ENCODE measurements at places on chromosomes 3 and 15.

GRCh38 chr3:42490243-42490642 is 12.2 kb upstream of the VIPR1 start:
- no peak for DNase-seq

DNA sequence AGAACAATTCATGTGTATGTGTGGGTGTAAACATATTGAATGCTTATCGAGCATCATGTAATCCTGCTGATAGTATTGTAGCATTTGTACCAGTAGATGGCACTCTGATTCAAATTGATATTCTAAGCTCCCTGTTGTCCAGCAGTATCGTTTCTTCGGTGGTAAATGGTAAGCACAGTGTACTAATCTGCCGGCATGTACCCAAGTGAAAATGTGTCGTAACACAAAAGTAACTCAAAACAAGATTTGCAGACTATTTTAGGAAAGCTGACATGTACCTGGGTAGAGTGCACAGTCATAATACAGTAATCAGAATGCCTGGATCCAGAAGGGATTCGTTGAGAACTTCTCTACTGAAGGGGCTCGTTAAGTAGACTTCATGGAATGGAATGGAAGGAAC is 31.7 kb upstream of the MNS1 start:
- peak; percentile 43 for DNase-seq

DNA sequence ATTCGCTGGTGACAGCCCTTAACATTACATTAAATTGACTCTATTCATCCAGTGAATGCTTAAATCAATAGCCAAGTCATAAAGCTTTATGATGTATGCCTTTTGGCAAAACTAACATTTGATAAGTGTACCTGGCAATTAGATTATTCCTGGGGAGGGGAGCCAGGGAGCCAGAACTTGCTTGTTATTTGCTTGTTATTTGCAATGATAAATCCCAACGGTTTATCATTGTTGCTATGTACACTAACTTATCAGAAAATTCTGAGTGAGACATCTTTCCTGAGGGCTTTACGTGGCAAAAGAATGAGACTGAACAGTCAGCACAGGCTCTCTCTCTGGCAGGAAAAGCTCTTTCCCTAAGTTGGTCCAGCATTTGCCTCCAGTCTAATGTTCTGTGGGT is 35.8 kb upstream of the FBN1 start:
- no peak for DNase-seq

DNA sequence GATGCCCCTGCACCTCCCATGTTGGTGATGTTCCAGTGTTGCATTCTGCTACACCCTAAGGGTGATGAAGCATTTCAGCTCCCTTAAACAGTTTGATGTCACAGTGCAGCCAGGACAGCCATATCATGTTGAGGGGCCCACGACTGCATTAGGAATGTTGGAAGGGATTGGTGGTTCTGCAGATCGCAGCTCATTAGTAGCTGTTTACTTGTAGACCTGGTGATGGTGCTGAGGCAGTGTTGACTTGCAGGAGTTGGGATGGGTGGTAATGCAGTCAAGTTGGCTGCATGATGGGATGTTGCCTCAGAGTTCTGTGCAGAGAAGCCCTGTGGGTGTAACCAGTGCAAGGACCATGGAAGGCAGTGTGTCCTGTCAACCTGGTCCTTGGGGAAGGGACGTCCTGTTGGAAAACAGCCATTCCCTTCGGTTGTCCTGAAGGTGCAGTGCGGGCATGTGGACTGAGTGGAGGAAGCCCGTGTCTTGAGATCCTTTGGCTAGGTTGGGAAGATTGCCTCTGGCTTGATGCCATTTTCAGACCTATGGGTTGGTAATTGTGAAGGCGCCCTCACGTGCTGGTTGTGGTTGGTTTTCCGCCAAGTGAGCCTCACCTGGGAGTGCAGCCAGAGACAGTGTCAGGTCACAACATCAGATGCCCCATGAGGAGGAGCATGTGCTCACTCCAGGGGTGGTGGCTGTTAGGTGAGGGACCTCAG is 100.7 kb downstream of the SNRPN start:
- no peak for DNase-seq

DNA sequence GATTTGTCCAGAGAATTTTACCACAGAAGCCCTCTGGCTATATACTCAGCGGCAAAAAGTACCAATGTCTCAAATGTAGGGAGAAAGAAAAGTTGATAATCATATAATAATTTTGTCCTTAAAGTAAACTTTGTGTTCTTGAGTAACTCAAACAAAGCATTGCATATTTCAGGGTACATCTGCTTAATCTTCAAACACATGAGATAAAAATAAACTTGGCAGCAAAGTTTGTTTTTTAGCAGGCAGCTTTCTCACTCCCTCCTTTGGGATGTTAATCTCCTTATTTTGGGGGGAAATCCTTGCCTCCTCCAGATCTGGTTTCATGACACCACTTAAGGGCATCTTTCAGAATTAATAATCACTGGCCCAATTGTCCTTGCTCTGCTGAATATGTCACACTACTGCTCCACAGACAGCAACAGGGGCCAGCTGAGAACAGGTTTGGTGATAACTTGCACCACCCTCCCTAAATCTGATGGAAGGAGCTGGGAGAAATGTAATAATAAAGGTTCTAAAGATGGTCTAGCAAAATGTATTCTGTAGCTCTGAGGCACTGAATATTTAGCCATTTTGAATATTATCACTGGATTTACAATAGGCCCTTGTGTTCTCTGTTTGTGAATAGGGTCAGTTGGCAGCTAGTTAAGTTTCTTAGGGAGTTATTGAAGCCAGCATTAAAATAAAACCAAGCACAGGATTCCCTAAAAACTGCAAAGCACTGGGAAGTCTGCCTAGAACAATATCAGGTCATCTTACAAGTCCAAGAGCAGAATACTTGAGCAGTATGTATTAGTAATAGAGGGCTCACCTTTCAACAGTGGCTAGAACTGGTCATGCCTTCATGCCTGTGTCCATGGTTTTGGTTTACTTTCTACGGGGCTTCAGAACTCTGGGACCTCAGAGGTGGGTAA is 79.2 kb downstream of the EFL1 start:
- no peak for DNase-seq

DNA sequence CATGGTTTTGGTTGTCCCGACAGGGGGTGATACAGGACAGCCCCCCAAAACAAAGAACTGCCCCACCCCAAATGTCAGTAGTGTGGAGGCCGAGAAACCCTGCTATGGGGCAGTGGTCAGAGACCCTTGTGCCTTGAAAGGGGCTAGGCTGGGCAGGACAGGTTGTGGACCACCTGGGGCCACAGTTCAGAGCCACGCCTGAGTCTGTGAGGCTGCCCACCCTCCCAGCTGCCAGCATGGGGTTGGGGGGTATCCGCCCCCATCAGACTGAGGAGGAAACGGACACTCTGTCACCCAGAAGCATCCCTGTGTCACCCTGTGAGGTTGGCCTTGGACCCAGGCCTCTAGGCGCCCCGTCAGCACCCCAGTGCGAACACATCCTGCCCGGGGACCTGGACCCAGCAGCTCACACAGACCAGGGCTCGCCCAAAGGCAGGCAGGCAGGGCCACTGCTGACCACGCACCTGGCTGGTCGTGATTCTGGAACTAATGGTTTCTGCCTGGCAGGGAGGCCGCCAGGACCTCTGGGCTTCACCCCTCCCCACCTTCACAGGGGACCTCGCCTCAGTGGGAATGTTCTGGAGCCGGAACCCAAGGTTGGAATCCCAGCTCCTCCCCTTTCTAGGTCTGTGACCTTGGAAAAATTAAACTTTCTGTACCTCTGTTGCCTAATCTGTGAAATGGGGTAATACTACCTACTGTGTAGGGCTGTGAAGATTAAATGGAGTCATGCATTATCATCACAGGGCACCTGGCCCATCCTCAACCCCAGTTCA is 1.4 kb downstream of the SLC41A3 start:
- DNase-seq, result no peak

GRCh38 chr3:25817638-25818037 is 27.7 kb downstream of the OXSM start:
- no peak for DNase-seq

GRCh38 chr3:2420919-2421318 is 322.3 kb downstream of the CNTN4 start:
- DNase-seq, result no peak

- DNase-seq, result no peak
These were observed 32.0 kb upstream of the ZNF445 start for GRCh38 chr3:44509393-44509921.

GRCh38 chr3:16171825-16172224 is 2.7 kb upstream of the GALNT15 start:
- DNase-seq, result no peak

DNA sequence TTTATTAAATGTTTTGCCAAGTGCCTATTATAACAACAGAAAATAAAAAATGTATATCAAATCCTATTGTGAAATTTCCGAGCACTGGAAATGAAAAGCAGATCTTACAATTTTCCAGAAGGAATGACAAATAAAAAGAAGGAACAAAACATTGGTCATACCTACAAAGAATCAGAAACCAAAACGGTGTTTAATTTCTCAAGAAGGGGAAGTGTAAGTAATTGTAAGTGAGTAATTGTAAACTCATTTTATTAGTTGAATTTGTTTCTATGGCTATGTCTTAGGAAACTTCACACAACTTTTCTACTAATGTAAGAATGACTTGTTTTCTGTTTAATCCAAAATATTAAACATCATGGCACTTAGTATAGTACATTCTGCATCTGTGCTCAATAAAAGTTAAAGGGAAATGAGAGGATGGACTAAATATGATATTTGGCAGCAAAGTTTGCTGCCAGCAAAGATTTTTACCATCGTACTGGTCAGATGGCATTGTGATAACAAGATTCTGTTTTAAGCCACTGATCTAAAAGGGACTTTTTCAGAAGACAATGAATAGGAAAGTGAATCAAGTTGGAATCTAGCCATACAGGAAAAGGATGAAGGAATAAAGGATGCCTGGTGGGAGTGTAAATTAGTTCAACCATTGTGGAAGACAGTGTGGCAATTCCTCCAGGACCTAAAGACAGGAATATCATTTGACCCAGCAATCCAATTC is 232.4 kb downstream of the NFKBIZ start:
- no peak for DNase-seq

DNA sequence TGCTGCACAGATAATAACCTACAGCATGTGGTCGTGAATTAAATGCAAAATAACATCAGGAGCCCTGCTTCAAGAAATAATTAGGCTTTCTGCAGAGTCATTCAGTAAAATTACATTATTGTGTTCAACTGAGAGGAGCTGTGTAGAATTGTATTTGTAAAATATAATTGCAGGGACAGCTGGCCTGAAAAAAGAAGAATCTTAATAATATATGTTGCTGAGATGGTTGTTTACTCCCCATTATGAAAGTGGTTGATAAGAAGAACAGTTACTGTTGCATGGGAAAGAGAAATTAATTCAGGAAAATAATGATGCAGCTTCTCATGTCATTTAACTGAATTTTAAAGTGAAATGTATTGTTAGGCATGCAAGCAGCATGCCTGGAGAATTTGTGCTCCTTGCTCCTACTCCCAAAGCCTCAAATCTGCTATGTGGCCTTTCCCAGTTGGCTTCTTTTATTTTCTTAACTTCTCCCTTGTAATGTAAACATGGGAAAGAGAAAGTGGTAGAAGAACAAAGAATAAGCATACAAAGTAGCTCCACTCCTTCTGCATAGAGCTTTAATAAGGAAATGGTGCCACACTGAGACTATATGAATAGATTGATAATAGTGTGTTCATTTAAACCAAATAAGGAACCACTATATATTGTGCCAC is 100.1 kb downstream of the VGLL3 start:
- DNase-seq, result no peak

GRCh38 chr15:32834156-32834555 is 116.4 kb downstream of the GREM1 start:
- DNase-seq, result no peak

DNA sequence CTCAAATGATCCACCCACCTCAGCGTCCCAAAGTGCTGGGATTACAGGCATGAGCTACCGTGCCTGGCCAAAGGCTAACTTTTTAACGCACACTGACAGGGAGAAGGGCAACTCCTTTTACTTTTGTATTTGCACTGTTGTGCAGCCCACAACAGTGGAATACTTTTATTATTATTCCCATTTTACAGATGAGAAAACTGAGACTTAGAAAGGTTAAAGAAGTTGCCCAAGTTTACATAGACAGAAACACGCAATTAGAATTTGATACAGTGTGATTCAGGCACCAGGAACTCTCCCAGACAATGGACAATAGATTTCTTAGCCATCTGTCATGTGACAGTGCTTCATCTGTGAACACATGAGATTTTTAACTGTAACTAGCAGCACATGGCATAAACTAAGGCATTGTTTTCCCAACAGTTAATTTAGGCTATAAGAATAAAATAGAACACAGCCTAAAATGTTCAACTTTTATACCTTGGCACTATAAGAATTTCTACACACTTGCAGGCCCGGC is 18.8 kb downstream of the STAG1 start:
- DNase-seq, result no peak

DNA sequence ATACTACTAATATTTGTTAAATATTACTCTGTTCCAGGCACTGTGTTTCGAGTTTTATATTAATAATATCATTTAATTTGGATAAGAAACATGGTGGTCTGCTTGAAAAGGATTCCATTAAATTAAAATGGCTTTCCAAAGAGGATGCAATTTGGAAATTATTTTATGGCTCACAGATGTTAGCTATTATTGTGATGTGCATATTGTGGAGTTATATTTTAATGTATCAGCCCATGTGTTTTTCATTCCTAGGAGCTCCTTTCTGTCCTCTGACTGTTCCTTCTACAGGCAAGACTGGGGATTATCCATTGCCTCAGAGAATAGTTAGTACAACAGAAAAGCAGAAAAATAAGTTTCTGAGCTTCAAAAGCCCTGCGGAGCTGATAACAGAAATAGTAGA is 376.7 kb upstream of the PDZRN3 start:
- no peak for DNase-seq

DNA sequence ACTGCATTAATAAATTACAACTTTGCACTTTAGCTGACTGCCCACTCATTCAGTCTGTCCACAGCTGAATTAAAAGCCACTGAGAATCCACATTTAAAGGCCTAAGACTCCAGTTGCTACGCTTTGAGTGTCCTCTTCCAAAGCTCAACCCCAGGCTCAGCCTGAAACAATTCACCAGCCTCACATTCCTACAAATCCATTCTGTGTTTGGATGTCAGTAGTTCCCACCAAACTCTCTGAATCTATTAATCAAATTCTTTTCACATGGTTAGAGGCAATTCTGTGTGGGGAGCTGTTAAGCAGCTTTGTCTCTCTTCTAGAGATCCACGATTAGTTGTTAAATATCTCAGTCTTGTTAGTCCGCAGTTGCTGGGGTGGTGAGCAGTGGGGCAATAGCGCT is 116.8 kb upstream of the UBE2E2 start:
- DNase-seq, result no peak
